ENCODE measurements at places on chromosomes 7 and 10. TPM values are rescaled to one million over a fixed set of nuclear protein-coding genes. Genes with fewer than 3 reads are reported as not detected.
A peak's percentile ranks its signal among the peaks of the same experiment; 100 is the strongest.

DNA sequence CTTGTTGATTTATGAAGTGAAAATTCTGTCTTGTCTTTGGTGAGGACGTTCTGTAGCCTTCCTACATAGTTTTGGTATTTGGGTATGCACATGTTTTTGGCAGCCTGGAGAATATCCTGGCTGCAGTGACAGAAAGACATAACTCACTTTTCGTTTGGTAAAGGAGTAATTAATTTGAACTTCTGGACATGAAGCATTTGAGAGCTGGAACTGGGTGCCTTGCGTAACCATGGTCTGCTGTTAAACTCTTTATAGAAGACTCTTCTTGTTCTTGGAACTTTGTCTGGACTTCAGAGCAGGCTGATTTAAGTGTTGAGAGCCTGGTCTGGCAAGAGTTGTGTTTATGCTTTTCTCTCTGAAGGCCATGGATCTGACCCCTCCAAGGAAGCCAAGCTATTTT lies 231.3 kb downstream of the LRMDA start:
- H3K27ac ChIP-seq, result peak overlapping the region; percentile 74
- peak; percentile 37 for DNase-seq
- H3K4me1 ChIP-seq, result no peaks in the 10 kb centered on the region
- H3K4me3 ChIP-seq, result no peak overlapping the region

DNA sequence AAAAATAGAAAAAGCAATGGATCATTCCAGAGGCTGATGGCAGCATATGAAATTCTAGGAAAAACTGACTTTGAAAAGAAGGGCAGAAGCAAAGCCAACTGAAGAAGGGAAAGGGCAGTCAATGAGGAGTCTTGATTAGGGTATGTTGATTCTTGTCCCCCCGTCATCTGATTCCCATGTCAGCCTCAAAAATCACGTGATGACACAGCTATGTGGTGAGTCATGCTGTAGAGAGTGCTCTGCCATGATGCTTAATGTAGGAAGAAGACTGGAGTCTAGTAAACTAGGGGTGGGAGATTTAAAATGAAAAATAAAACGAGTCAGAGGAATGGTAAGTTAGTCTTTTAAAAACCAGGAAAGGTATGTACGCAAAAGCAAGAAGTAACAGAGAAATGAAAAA lies 3.9 kb upstream of the POU6F2 start:
- no peak overlapping the region for H3K27ac ChIP-seq
- H3K4me3 ChIP-seq, result no peak overlapping the region
- DNase-seq, result no peak
- H3K27me3 ChIP-seq, result peaks cover 34% of the 10 kb centered on the region
- peaks cover 4% of the 10 kb centered on the region for H3K4me1 ChIP-seq

Gene PTF1A
- total RNA-seq, result not detected

DNA sequence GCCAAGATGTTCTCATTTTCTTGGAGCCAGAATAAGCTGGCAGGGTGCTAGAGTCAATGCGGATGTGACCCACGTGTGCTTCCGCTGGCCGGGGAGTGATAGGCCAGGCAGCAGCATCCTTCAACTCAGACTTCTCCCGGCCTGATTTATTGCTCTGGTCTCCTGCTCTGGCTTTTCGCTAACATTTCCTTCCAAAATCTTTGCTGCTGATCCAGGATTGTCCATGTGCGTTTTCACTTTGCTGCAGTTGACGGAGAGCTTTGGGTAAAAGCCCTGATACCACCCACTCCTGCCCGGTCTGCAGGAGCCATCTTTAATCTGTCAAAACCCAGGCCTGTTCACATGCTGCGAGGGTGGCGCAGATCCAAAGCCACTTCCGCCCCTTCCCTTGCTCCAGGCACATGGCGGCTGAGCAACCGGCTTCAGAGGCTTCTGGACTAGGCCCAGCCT lies 106.8 kb downstream of the CYP26A1 start:
- DNase-seq, result peak; percentile 12
- H3K4me3 ChIP-seq, result no peak overlapping the region
- H3K36me3 ChIP-seq, result no peaks in the 10 kb centered on the region
- no peaks in the 10 kb centered on the region for H3K27me3 ChIP-seq
- H3K27ac ChIP-seq, result no peak overlapping the region

GRCh38 chr10:133275684-133276092 lies 980 bp downstream of the ADAM8 start:
- no peak for DNase-seq
- H3K27ac ChIP-seq, result peak overlapping the region; percentile 49
- peaks cover 29% of the 10 kb centered on the region for H3K27me3 ChIP-seq

- H3K27ac ChIP-seq, result no peak overlapping the region
- no peak for DNase-seq
- H3K27me3 ChIP-seq, result no peaks in the 10 kb centered on the region
- H3K36me3 ChIP-seq, result no peaks in the 10 kb centered on the region
Observed at GRCh38 chr10:79253704-79254103, 93.6 kb upstream of the PPIF start.

Gene C10orf67
- not detected for total RNA-seq

DNA sequence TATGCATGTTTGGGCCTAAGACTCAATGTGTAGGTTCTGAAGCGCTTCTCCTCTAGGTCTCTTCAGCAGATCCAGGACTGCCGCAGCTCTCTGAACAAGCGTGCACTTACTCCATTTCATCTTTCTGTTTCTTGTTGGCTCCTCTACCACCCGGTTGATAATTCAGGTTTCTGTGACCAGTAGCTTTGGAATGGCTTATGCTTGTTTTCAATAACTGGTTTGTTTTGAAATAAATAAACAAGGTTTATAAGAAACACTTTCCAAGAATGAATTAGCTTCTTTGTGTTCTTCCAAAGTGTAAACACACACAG lies 1.5 kb downstream of the MDFIC start:
- no peak for DNase-seq
- H3K27me3 ChIP-seq, result no peaks in the 10 kb centered on the region
- peaks cover 14% of the 10 kb centered on the region for H3K4me1 ChIP-seq

DNA sequence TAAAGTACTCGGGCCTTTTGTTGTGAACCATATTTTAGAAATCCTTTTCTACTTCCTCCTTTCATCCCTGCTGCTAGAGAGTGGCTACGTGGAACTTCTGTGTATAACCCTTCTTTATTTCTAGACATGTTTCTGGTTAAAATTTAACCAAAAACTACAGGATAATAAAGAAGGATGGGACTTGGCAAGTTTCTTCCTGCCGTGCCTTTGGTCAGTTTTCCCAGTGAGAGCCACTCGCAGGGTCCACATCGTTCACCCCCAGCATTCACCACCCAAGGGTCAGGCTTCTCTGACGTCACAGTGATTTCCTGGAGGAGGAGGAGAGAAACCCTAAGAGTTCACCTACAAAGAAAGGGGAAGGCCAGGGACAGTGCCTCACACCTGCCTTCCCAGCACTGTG lies 45.4 kb downstream of the NKX6-2 start:
- DNase-seq, result peak; percentile 31
- no peaks in the 10 kb centered on the region for H3K4me1 ChIP-seq
- peak overlapping the region; percentile 69 for H3K27ac ChIP-seq
- H3K4me3 ChIP-seq, result no peak overlapping the region
- H3K36me3 ChIP-seq, result no peaks in the 10 kb centered on the region
- no peaks in the 10 kb centered on the region for H3K27me3 ChIP-seq

Gene PDGFA
- total RNA-seq, result 87.8 TPM

DNA sequence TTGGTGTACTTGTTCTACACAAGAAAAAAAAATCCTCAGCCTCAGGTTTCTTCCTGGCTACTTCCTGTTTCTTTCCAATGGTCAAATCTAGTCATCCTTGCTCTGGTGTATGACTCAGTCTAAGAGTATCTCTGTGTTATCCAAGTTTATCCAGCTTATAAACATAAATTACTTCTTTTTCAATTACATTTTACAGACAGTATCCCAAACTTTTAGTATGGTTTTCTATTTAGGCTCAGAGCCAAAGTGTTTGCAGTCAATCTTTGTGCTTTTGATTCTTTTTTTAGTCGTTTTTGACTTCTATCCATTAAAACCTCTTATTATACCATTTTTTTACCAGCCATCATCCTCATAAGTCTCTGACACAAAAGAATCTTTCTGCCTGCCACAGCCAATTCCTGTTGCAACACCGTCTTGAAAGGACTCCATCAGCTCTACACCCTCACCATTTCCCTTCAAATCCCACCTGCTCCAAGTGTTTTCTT lies 294.6 kb downstream of the PTEN start:
- peak overlapping the region; percentile 72 for H3K27ac ChIP-seq
- no peak overlapping the region for H3K4me3 ChIP-seq
- no peak for DNase-seq
- no peaks in the 10 kb centered on the region for H3K36me3 ChIP-seq
- H3K27me3 ChIP-seq, result no peaks in the 10 kb centered on the region

Gene GPR158
- not detected for total RNA-seq

Gene SAP25
- 2.7 TPM for total RNA-seq

- peaks cover 29% of the 10 kb centered on the region for H3K4me1 ChIP-seq
- no peaks in the 10 kb centered on the region for H3K36me3 ChIP-seq
- H3K4me3 ChIP-seq, result peak overlapping the region; percentile 65
- DNase-seq, result no peak
Observed at GRCh38 chr10:63630931-63631680, 109.9 kb downstream of the REEP3 start.

DNA sequence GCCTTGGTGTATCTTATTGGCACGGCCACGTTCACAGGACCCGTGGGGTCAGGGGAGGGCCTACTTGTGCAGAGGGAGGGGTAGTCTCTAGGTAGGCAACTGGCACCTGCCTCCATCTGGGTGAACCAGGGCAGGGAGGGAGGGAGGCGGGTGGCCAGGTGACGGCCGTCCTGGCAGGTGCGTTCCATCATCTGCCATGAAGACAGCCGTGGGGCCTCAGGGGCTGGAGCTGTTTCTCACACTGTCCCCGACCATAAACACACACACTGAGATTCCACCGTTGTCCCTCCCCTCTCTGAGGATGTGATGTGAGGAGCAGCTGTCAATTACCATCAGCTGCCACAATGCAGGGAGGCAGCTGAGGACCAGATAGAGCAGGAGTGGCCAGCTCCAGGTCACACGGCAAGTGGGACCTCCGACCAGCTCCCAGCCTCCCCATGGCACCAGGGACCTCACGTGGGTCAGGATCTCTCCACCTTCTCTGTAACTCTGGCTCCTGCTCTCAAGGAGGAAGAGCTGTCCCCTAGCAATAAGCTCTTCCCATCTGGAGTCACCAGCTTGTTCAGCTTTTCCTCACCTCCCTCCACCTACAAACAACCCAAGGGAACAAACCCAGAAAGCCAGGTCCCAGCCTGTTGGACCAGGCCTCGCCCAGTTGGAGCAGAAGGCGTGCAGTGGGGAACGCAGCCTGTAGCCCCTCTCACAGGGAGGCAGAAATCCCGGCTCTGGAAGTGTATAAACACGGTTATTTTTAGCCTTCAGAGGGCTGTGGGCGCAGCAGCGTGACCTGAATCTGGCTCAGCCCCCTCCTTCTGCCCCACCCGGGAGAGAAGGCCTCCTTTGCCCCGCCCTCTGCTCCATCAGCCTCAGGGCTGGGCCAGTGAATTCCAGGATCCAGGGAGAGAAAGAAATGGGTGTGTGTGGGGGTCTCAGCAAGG lies 33.1 kb downstream of the ZMIZ1 start:
- DNase-seq, result peak; percentile 64
- peaks cover 66% of the 10 kb centered on the region for H3K4me1 ChIP-seq
- H3K27me3 ChIP-seq, result no peaks in the 10 kb centered on the region
- H3K4me3 ChIP-seq, result no peak overlapping the region
- H3K27ac ChIP-seq, result peak overlapping the region; percentile 73

All from transverse colon (tissue), 4 donors.